Non-pigmented ciliary epithelial cell (primary cell): ENCODE measurements at places on chromosomes 12 and 14.

DNA sequence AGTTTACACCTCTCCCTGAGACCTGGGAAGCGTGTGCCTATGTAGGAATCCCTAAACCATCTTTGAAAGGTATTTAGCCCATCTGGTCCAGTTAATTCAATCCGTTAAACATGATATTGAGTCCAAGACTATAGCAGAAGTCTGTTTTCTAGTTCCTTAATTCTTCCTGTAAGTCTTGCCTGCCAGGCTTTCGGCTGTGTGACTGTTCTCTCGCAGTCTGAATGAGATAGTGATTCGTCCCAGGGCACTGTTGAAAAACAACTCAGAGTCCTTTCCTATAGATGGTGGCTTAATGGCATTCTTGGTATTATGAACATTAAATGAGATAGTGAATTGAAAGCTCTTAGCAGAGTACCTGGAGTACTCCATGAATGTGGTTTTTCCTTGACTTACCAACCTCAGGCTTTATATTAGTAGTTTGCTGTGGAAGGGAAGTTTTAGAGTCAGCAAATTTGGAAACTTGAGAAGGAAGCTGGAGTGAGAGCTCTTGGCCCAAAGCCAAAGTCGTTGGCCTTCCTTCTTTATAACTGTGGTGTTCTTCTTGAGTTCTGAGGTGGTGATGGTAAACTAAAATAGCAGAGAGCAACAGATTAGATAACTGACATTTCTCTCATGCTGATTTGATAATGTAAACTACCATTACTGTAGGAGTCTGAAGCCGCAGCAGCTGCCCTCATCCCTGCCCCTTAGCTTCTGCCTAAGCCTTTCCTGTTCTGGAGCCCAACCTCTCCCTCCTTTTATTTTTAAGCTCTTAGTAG lies 76.5 kb downstream of the TGFB3 start:
- no peak for DNase-seq

DNA sequence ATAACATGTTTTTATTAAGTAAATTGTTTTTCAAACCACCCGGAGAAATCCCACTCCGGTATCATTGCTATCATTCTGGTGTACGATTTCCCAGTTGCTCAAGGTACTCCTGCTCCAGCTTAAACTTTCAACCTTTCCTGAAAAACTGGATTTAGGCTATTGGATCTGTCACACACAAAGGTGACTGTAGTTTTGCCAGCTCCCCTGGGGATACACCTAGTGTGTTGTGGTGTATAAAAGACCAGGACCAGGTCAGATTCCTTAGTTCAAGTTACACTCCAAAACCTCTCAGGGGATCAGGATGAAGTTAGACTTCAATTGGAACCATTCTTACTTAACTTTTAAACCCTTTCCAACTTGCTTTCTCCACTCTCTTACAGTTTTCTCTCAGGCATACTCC lies 303.9 kb downstream of the NOVA1 start:
- no peak for DNase-seq

- DNase-seq, result no peak
Observed at GRCh38 chr14:58733451-58734208, 95.9 kb downstream of the DACT1 start.

- DNase-seq, result no peak
Observed at GRCh38 chr14:89209558-89209957, 207.5 kb downstream of the FOXN3 start.

DNA sequence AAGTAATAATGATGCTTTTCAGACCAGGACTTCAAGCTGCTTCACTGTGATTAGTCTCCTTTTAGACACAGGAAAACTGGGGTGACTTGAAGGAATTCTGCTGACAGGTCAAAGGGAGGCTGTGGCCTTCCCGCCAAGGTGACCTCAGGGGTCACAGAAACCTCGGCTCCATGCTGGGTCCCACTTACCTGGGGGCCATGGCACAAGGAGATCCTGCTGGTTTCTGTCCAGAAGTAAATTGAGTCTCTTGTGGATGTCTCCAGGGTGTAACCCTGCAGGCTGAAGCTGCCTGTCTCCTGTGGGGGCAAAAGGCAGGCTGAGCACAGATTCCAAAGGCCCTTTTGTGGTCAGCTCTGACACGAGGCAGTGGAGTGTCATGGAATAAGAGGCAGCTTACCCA lies 138.7 kb upstream of the MED13L start:
- no peak for DNase-seq

GRCh38 chr12:49901026-49901425 lies 2.7 kb downstream of the FAIM2 start:
- no peak for DNase-seq

DNA sequence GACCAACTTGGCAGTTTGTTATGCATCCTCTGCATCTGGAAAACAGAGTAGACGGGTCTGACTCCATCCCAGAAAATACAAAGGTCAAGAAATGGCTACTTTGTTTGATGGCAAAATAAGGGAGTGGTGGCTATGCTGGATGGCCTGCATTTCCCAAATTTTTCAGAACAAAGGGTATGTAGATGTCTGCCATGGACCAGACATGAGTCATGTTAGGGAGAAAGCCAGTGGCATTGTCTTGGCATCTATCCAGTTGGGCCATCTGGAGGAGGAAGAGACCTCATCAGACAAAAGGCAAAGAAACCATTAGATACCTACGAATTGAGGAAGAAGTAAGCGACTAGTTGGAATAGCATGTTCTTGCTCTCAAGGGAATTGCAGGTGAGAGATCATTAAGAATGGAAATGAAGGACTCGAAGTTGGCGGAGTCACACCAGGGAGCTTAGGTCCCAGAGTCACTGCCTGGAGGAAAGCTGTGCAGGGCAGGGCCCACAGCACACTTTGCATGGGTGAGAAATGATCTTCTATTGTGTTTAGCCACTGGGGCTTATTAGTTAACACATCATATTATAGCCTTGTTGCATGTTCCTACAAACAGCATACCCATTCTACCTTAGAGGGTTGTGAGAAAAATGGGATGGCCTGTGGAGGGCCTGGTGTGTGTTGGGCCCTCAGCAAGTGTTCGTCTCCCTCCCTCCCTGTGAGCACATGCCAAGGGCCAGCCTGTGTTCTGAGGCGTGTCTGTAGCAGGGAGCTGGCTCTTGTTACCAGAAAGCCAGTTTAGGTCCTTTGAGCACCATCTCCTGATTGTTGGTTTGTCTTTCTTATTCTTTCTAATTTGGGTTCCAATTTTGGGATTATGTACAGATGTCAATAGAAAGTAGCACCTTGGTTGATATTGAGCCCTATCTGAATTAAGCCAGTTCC lies 119.4 kb downstream of the KTN1 start:
- peak; percentile 22 for DNase-seq

- DNase-seq, result no peak
Observed at GRCh38 chr14:106528717-106529116, 1002.3 kb downstream of the TMEM121 start.

DNA sequence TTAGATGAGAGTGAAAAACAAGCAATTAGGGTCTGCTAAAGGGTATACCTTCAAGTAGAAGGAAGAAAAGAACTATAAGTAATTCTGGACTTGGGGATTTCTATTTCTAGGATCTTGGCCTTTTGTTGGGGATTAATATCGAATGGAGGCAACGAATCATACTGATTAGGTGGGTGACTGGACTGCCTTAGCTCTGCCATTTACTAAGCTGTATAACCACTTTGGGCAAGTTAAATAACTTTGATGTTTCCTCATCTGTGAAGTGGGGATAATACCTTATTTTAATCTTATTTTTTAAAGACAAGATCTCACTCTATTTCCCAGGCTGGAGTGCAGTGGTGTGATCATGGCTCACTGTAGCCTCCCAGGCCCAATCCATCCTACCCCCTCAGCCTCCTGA lies 6.6 kb downstream of the IKBIP start:
- DNase-seq, result no peak

DNA sequence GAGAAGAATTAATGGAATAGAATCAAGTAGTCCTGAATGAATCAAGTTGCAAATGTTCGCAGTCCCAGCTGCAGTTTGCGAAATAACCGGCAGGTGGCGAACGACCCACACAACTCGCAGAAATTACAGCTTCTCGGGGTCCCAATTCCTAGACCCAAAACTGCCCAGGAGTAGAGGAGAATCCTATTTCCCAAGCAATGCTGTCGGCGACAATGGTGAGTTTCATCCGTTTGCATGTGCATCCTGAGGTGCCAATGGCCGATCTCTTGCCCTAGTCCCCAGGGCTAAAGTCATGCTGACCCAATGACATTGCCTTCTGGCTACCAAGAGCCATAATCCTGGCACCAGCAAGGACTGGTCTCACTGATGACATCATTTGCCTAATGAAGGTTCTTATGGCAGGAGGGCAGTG lies 8.5 kb upstream of the ASCL1 start:
- DNase-seq, result no peak

GRCh38 chr14:61025251-61026223 lies 44.5 kb downstream of the SLC38A6 start:
- DNase-seq, result peak; percentile 45

DNA sequence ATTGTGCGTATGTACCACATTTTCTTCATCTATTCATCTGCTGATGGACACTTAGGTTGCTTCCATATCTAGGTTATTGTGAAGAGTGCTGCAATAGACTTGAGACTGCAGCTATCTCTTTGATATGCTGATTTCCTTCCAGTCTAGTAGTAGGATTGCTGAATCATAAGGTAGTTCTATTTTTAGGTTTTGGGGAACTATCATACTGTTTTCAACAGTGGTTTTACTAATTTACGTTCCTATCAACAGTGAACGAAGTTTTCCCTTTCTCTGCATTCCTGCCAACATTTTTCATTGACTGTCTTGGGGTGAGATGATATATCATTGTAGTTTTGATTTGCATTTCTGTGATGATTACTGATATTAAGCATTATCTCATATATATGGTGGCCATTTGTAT lies 482.2 kb downstream of the SLC16A7 start:
- no peak for DNase-seq

DNA sequence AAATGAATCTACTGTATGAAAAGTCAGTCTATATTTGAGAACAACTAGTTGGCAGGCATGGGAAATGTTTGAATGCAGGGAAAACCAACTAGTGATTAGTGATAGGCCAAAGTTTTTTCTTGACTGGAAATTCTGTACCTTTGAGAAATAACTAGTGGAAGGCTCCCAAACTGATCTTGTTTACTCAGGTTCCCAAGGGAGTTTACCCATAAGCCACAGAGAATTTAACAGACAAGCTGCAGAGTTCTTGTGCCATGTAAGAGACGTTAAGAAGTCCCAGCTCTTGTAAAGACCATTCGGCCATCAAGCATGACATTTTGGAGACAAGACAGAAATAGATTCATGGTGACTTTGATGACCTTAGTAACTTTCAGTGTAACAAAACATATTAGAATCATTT lies 1882.8 kb upstream of the SEL1L start:
- DNase-seq, result no peak

DNA sequence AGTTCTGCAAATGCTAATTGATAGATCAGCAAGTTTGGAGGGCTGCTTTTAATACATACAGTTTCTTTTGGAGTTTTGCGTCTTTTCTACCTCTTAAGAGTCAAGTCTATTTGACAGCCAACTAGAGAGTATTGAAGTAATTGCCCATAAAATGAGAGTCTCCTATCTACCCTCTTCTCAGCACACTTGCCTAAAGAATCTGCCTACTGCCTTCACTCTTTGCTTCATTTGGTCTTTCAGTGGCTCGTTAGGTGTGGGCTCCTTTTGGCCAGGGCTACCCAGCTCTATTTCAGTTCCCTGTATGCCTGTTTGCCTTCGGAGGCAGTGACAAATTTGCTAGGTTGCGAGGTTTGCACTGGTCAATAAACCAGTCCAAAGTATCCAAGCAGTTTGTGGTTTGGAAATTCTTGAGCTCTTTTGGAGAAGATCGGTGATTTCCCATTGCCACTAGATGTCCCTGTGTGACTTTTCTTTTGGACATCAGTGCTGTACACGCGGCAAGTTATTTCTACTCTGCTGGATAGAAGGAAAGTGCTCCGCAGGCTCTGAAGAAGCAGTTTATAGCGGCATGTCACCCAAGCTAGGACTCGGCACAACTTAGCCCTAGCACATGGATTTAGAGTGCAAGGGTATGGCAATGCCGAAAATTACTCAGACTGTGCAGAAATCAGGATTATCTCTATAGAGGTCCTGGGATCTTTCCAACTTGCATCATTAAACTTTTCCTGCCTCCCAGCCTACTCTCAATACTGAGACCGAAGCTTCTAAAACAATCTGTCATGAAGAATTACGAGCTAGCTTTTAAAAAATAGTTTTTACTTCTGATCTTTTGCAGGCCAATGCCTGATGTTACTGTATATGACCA lies 38.6 kb downstream of the MGST1 start:
- peak; percentile 34 for DNase-seq

GRCh38 chr12:18683327-18684013 lies 54.3 kb downstream of the PLCZ1 start:
- no peak for DNase-seq

- no peak for DNase-seq
Observed at GRCh38 chr12:127861406-127861805, 405.6 kb upstream of the TMEM132C start.

GRCh38 chr14:32469388-32470160 lies 140.5 kb downstream of the AKAP6 start:
- no peak for DNase-seq

DNA sequence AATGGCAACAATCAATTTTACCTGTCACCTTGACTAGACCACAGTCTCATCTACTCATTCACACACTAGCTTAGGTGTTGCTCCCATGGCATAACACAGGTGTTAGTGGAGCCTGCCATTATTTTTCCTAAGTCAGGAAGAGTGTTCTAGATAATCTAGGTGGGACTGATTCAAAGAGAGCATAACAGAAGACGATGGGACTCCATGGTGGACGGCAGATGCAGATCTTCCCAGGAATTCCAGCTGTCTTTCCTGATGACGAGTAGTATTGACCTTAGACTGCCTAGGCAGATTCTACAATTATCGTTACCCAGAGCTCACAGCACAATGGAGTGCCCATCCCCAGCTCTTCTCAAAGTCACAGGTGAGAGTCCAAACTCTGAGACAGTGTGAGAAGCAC lies 589.0 kb downstream of the TMEM121 start:
- DNase-seq, result no peak

DNA sequence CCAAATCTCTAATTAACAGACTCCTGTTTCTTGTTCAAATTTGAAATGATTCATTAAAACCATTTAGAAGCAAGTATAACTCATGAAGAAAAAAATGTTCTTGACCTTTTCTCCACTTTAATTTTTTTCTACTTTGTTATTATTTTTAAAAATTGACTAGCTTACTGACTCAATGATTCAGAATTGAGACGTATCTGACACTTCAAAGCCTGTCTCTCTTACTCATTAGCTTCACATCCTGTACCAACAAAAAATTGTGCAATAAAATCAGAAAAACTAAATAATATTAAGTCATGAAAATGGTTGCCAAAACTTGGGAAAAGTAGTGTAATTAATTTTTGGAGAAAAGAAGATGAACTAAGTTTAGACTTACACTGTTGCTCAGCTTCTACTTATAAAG lies 331.2 kb downstream of the SLC16A7 start:
- DNase-seq, result no peak

- DNase-seq, result no peak
Observed at GRCh38 chr14:24795406-24795805, 161.4 kb upstream of the GZMB start.

- no peak for DNase-seq
Observed at GRCh38 chr14:53606203-53606602, 350.4 kb downstream of the BMP4 start.
